ENCODE measurements at places on chromosomes 13 and 19.

DNA sequence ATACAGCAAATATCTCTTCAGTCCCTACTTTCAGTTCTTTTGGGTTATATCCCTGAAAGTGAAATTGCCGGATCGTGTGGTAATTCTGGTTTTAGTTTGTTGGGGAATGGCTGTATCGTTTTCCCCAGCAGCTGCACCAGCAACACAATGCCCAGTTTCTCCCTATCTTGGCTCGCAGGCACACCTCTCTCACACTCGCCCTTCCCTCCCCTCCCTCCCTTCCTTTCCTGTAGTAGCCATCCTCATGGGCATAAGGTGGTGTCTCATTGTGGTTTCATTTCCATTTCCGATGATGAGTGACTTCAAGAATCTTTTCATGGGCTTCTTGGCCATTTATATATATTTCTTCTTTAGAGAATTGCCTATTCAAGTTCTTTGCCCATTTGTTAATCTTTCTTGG lies 8.6 kb upstream of the GPR18 start:
- no peak for DNase-seq

DNA sequence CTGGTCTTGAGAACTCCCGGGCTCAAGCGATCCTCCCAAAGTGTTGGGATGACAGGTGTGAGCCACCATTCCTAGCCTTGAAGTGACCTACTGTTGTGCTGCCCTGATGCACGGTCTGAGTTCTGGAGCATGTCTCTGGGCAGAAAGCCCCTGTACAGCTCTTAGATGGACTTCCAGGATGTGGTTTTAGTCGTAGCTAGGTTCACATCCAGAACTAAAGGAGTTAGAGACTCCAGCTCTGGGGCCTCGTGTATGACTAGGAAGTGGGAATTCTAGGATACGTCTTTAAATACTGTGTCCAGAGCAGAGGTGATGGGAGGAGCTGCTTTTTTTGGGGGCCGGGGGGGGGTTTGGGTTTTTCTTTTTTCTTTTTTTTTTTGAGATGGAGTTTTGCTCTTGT lies 12.2 kb downstream of the UPF1 start:
- DNase-seq = no peak

DNA sequence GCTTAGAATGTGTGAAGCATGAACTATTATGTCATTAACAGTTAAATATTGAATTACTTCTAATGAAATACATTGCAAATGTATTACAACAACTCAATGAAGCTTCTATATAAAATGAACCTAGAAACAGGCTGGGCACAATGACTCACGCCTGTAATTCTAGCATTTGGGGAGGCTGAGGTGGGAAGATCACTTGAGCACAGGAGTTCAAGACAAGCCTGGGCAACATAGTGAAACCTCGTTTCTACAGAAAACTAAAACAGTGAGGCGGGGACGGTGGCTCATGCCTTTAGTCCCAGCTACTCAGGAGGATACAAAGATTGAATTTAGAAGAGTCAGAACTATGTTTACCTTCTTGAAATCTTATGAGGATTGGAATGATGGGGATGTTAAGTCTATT lies 505.1 kb downstream of the SLITRK5 start:
- no peak for DNase-seq

- no peak for DNase-seq
Measured at GRCh38 chr19:16285769-16286498, 38.7 kb upstream of the KLF2 start.

- DNase-seq = no peak
Measured at GRCh38 chr19:10971107-10971726, 10.4 kb downstream of the SMARCA4 start.

GRCh38 chr13:74325106-74325505 lies 190.9 kb upstream of the KLF12 start:
- DNase-seq = no peak

- DNase-seq = no peak
Measured at GRCh38 chr13:102877303-102877702, 31.5 kb downstream of the ERCC5 start.

GRCh38 chr19:15126131-15126910 lies 19.1 kb downstream of the SYDE1 start:
- no peak for DNase-seq

All from stimulated activated CD4-positive, alpha-beta T cell treated with anti-CD3 and anti-CD28 coated beads, Interleukin-2, amount 100 ng/mL, for 24 hours (primary cell).